ENCODE measurements at places on chromosomes 3 and 15.

- DNase-seq, result no peak
These were observed 202.6 kb downstream of the MEX3B start for GRCh38 chr15:81843226-81843625.

- DNase-seq, result no peak
These were observed 176.6 kb downstream of the XXYLT1 start for GRCh38 chr3:195094191-195094921.

DNA sequence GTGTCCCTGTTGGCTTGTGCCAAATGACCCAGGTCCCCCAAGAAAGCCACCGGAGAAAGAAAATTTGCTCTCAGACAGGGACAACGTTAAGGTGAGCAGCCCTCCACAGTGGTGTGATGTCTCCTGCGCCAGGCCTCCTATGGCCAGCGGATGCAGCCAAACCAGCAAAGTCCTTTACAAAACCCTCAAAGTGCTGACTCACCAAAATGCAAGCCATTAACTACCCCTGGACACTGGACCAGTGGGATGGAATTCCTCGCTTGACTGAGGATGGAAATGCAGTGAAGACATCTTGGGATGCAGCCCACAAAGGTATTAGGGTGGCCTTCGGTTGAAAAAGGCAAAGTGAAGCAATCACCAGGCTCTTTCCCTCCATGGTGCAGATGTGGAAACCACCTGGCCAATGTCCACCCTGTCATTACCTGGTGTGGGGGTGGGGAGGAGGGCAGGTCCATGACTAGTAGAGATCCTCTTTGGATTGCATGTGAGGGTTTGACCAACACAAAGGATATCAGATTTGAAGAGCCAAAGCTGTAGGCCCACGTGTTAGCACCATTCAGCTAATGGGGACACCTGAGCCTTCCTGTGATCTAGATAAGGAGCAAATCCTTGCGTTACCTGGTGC lies 127.4 kb upstream of the SLC6A11 start:
- no peak for DNase-seq

GRCh38 chr15:27464941-27465612 lies 494.1 kb downstream of the GABRG3 start:
- no peak for DNase-seq

GRCh38 chr15:98321896-98322295 lies 326.4 kb upstream of the IGF1R start:
- no peak for DNase-seq

- peak; percentile 54 for DNase-seq
These were observed 45.2 kb downstream of the SPRED1 start for GRCh38 chr15:38297623-38298388.

DNA sequence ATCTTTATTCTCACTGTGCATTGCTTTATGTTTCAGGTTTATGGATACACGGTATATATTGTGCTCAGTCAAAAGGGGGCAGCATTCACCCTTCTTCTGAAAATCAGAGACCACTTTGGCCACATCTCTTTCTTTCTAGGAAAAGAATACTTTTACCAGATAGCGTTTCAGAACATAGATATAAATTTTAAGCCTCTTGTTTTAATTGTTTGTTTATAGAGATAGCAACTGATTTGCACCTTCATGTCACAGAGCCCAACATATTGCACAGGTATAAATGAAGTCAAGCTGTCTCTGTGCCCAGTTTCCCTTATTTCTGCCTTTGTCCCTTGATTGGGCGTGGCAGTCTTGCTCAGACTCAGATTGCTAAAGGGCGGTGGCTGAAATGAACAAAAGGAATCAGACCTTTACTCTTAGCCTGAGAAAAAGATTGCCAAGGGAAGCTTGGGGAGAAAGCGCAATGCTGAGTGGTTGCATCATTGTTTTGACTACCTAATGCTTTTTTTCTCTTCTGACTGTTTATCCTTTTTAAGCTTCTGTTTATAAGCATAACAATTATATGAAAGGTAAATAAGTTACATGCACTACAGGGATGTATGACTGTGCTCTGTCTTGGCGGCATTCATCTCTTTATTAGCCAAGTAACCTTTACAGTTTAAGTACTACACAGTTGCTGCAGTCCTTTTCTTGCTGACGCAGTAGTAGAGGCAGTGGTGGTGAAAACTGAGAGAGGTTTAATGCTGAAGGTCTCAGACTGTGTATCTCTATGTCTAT lies 70.8 kb upstream of the ZBTB20 start:
- peak; percentile 83 for DNase-seq

- peak; percentile 27 for DNase-seq
These were observed 20.0 kb upstream of the KLF13 start for GRCh38 chr15:31306426-31307269.

GRCh38 chr15:59169251-59169708 lies 37.4 kb upstream of the LDHAL6B start:
- peak; percentile 75 for DNase-seq
